ENCODE measurements at places on chromosomes 1 and 21. TPM values are rescaled to one million over a fixed set of nuclear protein-coding genes. Genes with fewer than 3 reads are reported as not detected.

Gene LCE1D
- not detected for total RNA-seq

Gene ZNF648
- 0.81 TPM for total RNA-seq

Gene ZBTB8B
- not detected for total RNA-seq

Gene IFFO2
- 4.1 TPM for total RNA-seq

Gene TLR5
- 1.1 TPM for total RNA-seq

Gene NRDC
- total RNA-seq = 86.1 TPM

Gene SLFNL1
- total RNA-seq = not detected

Gene AGBL4
- total RNA-seq = 2.2 TPM

Gene KRTAP19-2
- not detected for total RNA-seq

Gene OLFML2B
- total RNA-seq = 0.48 TPM

Gene CDC20
- 0.78 TPM for total RNA-seq

Gene SYPL2
- total RNA-seq = 9.6 TPM

Measured in left lobe of liver (tissue), 2 donors.